ENCODE measurements at places on chromosomes 3 and 15.
A peak's percentile ranks its signal among the peaks of the same experiment; 100 is the strongest.

GRCh38 chr15:96052154-96052553, 278.3 kb upstream of the NR2F2 start:
- DNase-seq, result no peak

- DNase-seq, result no peak
Measured at GRCh38 chr3:190533511-190534281, 19.8 kb downstream of the IL1RAP start.

- no peak for DNase-seq
Measured at GRCh38 chr3:126568776-126569342, 10.1 kb upstream of the C3orf22 start.

DNA sequence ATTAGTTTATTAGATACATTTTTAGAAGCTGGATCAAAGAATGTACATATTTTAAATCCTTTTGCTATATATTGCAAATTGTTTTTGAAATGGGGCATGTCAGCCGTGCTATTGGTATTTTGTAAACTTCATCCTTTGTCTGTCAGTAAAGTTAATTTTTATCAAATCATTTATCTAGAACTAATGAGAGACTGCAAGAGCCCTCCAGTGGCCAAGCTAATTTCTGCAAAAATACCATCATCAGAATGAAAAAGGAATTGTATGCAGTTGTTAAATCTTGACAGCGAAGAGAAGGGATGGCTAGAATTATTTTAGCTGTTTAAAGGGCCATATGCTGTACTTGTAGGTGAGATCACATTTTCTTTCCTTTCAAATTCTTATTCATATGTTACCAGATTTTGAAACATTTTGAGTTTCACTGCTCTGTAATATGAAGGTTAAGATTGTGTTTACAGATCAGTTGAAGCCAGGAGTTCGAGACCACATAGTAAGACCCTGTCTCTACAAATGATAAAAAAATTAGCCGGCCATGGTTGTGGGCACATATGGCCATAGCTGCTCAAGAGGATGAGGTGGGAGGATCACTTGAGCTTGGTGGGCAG, 8.1 kb upstream of the CLDN11 start:
- DNase-seq, result peak; percentile 39

DNA sequence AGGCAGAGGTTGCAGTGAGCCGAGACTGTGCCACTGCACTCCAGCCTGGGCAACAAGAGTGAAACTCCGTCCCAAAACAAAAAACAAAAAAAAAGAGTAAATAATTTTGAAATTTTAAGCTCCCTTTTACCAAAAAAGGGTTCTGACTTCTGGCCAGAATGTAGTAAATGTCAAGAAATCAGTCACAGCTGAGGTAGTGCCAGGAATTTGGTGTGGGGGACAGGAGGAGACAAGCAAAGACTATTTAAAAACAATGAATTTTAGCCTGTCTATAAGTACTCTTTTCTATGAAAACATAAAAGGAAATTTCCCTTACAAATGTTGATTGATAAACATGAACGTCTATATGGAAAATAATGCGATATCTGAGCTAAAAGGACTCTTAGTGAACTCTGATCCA, 363.7 kb downstream of the FHIT start:
- no peak for DNase-seq

DNA sequence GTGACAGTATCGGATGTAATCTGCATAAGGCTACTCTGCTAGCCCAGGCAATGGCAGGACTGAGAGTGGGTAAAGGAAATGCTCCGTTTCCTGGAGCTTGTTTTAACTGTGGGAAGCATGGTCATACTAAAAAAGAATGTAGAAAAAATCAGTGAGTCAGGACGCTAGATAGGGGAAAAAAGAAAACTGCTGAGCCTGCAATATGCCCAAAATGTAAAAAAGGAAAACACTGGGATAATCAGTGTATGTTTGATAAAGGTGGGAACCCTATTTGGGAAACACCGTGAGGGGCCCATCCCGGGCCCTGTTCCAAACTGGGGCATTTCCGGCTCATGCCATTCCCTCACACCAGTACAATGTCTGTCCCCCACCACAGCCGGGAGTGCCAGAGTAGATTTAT, 775.8 kb downstream of the ZPLD1 start:
- DNase-seq, result no peak

GRCh38 chr3:26719134-26719533, 96.6 kb downstream of the LRRC3B start:
- DNase-seq, result no peak

DNA sequence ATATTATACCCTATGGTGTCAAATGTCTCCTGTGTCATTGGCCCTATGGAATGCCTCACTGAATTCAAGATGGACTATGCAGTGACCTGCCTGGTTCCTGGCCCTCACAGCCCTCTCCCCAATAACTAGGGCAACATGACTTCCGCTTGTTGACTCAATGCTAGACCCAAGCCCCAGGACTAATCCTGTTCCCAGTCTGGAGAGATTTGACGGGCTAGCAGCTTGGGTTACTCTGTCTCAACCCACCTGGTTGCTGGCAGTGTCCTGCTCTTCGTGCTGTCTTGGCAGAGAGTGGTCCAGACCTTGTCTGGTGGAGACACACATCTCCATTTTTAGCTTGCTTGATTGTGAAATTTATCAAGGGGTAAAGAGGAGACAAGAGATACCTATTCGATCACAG, 135.8 kb upstream of the HES1 start:
- no peak for DNase-seq

GRCh38 chr15:44092221-44092620, 102.8 kb downstream of the FRMD5 start:
- no peak for DNase-seq

- DNase-seq, result no peak
Measured at GRCh38 chr15:67813104-67813634, 12.1 kb upstream of the SKOR1 start.

GRCh38 chr3:156371701-156372100, 183.2 kb downstream of the SSR3 start:
- no peak for DNase-seq

GRCh38 chr15:62874959-62875625, 167.5 kb upstream of the TPM1 start:
- no peak for DNase-seq
